Right lobe of liver (tissue), 6 donors: ENCODE measurements at places on chromosomes 7 and 10.

- DNase-seq: no peak
Measured at GRCh38 chr7:26681819-26682418, 182.5 kb downstream of the SKAP2 start.

GRCh38 chr7:35985126-35985754 is 167.8 kb upstream of the EEPD1 start:
- peak; percentile 82 for DNase-seq

DNA sequence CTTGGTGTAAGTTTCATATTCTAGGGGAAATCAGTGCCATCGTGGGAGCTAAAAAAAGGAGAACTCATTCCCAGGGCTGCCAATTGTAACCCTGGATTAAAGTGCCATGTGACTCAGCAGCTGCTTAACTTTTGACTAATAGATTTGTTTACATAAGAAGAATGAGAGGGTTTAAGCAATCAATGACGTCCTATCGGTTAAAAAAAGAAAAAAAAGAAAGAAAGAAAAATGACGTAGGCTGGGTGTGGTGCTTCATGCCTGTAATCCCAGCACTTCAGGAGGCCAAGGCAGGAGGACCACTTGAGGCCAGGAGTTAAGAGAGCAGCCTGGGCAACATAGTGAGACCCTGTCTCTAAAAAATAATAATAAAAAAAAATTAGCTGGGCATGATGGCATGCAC is 116.2 kb upstream of the AFAP1L2 start:
- DNase-seq: no peak

DNA sequence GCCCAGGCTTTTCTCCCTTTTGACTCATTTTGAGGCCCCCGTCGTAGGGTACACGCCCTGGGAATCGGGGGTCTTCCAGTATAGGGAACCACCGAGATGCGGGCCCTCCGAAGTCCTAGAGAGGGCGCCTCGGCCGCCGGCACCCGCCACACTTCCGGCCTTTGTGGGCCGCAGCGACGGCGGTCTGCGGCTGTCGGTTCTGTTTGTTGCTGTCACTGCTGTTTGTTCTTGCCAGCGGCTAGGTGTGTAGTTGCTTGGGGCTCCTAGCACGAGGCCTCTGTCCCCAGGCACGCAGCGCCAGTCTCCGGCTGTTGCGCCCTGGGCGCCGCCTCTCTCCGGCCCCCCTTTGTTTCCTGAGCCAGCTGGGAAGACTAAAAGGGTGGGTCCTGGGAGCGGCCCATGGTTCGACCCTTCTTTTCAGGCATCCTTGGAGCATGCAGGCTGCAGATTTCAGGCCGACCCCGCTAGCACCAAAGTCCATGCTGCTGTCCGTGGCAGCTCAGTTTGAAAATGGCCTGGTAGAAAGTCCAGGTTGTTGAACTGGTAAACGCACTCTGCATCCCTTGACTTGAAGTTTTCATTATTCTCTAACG is 17.8 kb upstream of the ZKSCAN1 start:
- peak; percentile 69 for DNase-seq

DNA sequence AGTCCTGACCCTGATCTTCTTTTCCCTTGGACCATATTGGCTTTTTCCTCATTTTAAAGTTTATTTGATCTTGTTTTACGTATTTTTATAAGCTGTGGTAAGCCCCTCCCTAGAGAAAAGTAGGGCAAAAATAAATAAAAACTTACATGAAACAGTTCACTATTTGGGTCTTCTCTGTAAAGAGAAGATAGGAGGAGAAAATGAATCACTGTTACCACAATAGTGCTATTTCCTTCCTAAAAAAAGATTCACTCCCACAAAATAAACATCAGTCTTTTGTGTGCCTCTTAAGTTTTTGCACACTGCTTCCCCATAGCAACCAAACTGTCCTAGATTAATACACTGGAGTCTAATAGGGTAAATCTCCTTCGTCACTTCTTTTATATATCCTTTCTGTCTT is 1.4 kb upstream of the SVIL start:
- DNase-seq: no peak

GRCh38 chr10:77245953-77246352 is 391.7 kb downstream of the KCNMA1 start:
- no peak for DNase-seq

- DNase-seq: peak; percentile 75
Measured at GRCh38 chr7:151088856-151089699, 2.8 kb downstream of the AGAP3 start.

GRCh38 chr10:84626397-84627087 is 298.2 kb downstream of the CCSER2 start:
- no peak for DNase-seq

GRCh38 chr7:12633582-12633981 is 53.9 kb upstream of the ARL4A start:
- no peak for DNase-seq

- no peak for DNase-seq
Measured at GRCh38 chr7:129356176-129356575, 78.1 kb upstream of the STRIP2 start.

DNA sequence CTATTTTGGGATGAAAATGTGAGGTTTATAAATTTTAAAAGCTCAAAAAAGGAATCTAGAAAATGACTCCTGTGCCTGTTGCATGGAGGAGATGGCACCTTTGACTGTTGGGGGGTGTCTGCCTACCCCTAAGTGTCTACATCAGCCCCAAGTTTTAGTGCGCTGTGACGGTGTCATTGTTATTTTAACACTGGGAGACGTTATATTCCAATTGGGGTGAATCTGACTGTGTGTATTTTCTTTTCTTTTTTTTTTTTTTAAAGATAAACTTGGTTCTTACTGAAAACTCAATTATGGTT is 517 bp downstream of the SRGN start:
- DNase-seq: no peak

DNA sequence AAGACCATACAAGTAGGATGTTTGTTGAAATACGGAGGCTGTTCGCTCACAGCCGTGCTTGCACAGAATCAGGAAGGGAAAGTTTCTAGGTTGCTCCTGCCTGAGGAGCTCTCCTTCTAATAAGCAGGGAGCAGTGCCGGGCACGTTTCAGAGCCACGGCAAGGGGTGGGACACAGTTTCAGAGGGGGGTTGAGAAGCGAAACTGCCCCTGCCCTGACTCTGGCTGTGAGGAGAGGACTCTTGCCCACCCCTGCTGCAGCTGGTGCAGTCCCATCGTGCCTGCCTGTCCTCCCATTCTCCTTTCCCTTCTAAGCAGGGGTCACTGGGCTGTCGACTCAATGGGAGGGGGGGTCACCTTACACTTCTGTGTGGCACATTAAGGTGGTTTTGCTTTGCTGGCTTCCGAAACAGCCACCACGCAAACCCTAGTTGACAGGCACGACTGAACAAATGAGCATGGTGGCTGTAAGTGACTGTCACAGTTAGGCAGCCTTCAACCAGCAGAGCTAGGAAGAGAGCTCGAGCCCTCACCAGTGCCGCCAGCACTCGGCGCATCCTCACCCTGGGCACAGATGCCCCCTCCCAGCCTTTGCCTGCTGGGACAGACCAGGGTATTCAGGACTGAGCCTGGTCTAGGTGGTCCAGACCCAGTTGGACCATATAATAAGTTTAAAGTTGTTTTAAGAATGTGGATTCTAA is 37.5 kb downstream of the ZNF467 start:
- no peak for DNase-seq

DNA sequence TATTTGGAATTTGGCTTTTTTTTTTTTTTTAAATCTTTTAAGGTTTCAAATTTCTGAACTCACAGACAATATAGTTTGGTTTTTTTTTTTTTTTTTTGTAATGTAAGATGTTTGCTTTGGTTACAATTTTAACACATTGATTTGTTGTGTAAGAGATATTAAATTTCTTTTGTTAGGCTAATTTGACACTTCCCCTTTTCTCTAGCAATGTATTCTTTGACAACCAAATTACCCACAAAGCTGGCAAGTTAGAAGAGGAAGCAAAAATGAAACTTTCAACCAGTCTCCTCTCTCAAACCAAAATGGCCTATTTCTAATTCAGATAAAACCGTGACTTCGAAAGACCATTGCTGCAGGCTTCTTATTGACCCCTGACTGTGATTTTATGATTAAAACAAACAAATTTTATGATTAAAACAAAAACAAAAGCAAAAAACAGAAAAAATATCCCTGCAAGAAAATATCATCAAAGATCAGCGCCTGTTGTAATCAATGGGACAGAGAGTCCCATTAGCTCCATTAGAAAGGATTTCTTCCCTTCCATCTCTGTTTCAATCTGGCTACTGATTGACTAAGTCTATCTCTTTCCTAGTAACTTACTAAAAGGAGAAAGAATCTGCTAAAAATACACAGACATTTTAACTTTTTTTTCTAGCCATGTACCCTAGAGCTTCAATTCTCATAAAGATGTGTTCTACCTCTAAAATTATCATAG is 489.2 kb downstream of the MDFIC start:
- no peak for DNase-seq

DNA sequence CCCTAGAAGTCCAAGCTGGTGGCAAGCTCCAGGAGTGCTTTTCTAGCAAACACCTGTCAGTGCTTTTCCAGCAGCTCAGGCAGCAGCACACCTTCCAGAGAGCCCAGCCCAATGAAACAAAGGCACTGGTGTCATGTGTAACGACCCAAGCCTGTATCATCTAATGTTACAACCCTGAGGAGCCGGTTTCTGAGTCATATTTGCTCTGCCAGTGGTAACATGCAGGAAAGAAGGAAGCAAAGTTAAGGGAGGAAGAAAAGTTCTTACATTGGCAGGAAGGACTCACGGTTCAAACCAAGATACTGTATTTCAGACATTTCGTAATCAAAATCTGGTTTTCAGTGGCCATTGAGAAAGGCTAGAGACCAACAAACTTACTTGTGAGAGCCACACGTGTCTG is at the start of gene ANKRD22:
ANKRD22 (minus strand) TSS at position 139 of the 400 bp plus-strand sequence. CDS start 237 bp downstream, outside the sequence.
- no peak for DNase-seq

- no peak for DNase-seq
Measured at GRCh38 chr7:155287284-155287935, 10.3 kb upstream of the INSIG1 start.

DNA sequence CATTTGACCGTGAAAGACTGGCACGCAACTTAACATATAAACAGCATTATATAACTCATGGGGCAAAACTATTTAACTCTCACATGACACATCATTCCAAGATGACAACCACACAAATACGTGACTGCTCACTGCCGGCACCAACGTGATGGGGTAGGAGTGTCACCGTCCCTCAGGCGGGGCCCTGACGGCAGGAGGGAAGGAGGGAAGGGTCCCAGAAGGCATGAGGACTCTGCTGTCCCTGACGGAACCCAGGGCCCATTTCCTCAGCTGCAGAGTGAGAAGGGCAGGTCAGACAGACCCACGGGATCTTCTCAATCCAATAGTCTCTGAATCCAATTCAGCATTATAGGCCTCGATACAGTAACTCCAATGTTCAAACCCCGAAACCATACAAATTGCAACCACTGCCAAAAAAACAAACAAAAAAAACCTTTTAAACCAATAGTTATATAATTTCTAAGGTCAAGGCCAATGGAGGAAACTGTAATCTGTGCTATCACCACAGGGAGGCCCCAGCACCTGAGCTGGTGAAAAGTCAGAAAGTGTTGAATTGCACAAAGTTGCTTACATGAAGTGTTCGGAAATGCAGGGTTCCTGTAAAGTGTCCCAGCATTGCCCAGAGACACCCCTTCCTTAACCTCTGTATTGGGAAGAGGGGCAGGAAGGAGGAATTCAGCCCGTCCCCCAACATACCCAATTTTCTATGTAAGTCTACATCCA is 137.4 kb downstream of the TNS3 start:
- no peak for DNase-seq

- DNase-seq: no peak
Measured at GRCh38 chr7:130099331-130099730, 29.0 kb downstream of the KLHDC10 start.

GRCh38 chr10:11165591-11166543 is 148.2 kb downstream of the CELF2 start:
- no peak for DNase-seq

DNA sequence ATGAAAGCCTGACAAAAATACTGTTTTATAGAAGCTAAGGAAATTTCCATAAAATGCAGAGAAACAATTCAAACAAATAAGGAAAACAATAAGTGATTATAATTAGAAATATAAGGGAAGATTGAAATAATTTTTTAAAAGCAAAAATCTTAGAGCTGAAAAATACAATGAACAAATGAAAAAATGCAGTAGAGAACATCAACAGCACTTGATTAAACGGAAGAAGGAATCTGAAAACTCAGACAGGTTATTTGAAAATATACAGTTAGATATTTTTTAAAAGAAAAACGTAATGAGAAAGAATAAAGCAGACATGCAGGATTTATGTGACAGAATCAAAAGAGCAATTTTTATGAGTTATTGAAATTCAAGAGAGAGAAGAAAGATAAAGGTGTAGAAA is 279.1 kb upstream of the MAGI2 start:
- DNase-seq: no peak

DNA sequence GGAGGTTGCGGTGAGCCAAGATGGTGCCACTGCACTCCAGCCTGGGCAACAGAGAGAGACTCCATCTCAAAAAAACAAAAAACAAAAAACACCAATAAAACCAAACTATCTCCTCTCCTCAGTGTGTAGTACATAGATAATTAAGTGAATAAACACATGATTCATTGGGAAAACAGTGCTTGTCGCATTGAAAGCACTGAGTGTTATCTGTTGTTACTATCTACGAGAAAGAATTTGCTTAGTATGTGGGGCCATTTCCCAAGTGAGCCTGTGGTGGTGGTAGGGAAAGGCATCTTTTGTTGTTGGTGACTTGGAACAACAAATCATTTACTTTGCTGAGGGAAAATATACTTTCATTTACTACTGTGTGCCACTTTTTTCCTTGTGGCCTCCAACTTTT is 42.6 kb downstream of the RSBN1L start:
- no peak for DNase-seq

- peak; percentile 25 for DNase-seq
Measured at GRCh38 chr10:131723297-131724168, 177.3 kb upstream of the PPP2R2D start.

- DNase-seq: no peak
Measured at GRCh38 chr10:75358835-75359421, 42.6 kb downstream of the ZNF503 start.

DNA sequence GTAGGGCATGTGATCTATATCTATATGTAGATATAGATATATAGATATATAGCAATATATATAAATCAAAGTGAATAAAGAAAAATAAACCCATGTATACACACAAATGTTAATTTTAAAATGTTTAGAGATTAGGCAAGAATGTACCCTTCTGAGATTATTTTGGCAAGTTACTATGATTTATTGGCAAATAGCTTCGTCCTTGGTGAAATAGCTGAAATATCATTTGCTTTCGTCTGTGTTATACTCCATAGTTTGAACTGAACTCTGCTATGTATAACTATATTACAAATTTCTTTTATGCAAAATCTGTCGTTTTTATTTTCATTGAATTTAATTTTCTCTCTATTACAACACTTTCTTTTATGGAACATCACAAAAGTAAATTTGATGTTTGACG is 57.5 kb downstream of the CPED1 start:
- no peak for DNase-seq

DNA sequence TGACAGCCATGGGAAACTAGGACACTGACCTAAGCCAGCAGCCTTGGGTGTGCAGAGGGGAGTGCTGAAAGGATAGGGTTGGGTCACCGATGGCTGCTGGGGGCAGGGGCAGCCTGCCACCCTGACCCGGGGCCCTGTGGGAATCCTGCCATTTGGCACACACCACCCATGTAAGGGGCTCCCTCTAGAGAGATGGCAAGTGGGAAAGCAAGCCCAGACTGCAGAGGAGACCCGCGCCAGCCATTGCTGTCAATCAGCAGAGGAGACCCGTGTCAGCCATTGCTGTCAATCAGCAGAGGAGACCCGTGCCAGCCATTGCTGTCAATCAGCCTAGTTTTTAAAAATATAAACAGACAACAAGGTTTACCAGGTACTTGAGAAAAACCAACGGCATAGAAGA is 27.4 kb upstream of the PRKAG2 start:
- DNase-seq: no peak

GRCh38 chr10:89255793-89256192 is 4.2 kb upstream of the LIPA start:
- no peak for DNase-seq

GRCh38 chr7:52053525-52053924 is 736.9 kb upstream of the COBL start:
- no peak for DNase-seq
